ENCODE measurements at places on chromosomes 13 and 19.

GRCh38 chr19:51127755-51128154, 3.0 kb downstream of the SIGLEC9 start:
- DNase-seq = no peak

- DNase-seq = no peak
These were observed 13.5 kb upstream of the KCNN1 start for GRCh38 chr19:17953316-17953801.

DNA sequence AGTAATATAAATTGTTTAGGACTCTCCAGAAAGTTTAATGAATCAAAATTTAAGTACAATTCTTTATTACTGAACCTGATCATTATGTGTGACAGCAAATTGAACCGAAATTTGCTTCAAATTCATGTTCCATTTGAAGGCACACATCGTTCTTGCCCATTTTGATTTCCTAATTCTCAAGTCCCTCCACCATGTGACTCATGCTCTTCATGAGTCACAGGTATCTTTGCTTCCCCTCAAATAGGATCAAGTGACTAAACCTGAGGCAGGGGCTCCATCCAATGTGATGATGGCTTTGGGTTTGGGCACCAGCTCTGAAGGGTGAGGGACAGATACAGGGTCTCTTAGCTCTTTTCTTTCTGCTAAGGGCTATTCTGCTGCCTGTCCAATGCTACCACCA, 86.1 kb downstream of the THSD1 start:
- no peak for DNase-seq

- DNase-seq = no peak
These were observed 35.2 kb upstream of the CXCL17 start for GRCh38 chr19:42477933-42478332.

DNA sequence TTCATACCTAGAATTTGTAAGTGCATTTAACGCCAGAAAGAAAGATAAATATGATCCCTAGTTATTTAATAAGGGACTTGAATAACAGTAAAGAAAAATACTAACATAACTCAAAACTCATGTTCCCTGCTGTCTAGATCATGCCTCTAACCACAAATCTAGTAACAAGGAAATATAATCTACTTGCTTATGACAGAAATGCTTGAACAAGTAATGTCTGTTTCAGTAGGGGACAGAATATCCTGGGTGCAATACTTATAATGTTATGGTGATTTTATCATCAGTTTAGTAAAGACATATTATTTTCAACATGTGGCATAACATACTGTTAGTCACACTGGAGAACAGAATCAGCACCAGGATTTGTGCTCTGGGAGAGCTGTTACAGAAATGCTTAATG, 861.9 kb upstream of the SLITRK1 start:
- DNase-seq = no peak

DNA sequence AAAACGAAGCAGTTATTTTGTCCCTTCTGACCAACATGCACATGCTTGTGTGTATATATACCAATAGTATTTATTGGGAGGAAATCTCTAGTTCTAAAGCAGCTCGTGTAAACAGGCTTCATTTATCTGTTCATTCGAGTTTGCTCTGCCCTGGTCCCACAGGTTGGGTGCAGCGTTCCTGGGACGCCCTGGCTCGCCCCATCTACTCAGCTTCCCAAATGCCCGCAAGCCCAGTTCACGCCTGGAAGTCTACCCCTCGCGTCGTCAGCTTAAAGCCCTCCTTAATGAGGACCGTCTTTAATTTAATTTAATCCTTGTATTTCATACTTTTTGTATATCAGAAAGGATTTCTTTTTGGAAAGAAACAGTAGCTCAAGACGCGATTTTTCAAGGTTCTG, 604 bp downstream of the THSD1 start:
- no peak for DNase-seq

- DNase-seq = no peak
These were observed 9.5 kb upstream of the AMER2 start for GRCh38 chr13:25181597-25181996.

DNA sequence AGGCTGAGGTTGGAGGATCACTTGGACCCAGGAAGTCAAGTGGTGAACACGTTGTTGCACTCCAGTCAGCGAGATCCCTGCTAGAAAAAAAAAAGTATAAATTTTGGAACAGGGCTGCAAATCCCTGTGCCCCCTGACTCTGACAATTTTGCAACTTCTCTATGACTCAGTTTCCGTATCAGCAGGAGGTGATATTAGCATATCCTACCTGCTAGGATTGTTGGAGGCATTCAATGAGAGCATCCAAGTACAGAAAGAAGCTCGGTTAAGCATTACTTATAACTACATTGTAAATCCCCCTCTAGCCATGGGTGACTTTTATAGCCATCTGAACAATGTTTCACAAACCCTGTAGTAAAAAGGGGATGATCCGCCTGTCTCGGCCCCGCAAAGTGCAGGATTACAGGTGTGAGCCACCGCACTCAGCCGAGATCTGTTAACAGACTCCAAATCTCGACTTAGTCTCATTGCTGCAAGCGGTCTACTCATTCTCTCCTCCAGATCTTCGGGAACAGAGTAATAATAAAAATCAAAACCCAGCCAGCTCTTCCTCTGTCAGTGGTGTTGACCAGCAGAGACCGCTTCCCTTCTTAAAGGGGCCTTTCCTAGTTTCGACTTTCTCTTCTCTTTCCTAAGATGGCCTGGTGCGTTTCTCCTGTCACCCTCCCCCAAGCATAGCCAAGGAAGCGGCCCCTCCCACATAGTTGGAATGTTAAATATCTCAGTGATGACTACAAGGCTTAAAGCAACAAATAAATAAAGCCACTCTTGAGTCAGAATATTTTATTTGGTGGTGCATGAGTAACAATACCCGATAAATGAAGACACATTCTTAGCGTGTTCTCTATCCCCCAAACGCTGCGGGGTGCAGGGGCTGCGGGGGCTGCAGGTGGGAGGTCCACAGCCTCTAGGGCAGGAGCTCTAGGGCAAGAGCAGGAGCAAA, 10.3 kb upstream of the BICRA start:
- peak; percentile 87 for DNase-seq

DNA sequence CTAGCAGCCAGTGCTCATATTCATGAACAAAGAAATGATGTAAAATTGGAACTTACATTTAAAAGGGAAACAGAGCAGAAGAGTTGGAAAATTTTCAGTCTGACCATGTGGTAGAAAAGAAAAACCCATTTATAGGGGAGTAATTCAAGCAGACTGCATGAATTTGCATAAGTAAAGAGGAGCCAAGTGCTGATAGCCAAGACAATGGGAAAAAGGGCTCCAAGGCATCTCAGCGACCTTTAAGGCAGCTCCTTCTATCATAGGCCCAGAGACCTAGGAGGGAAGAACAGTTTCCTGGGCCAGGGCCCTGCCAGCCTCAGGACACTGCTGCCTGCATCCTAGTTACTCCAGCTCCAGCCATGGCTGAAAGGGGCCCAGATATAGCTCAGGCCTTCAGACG, 7.5 kb downstream of the DNAJC3 start:
- DNase-seq = no peak

GRCh38 chr13:29847501-29847983, 2.9 kb downstream of the UBL3 start:
- DNase-seq = peak; percentile 57

- no peak for DNase-seq
These were observed 629.1 kb downstream of the LIG4 start for GRCh38 chr13:107586216-107586615.

DNA sequence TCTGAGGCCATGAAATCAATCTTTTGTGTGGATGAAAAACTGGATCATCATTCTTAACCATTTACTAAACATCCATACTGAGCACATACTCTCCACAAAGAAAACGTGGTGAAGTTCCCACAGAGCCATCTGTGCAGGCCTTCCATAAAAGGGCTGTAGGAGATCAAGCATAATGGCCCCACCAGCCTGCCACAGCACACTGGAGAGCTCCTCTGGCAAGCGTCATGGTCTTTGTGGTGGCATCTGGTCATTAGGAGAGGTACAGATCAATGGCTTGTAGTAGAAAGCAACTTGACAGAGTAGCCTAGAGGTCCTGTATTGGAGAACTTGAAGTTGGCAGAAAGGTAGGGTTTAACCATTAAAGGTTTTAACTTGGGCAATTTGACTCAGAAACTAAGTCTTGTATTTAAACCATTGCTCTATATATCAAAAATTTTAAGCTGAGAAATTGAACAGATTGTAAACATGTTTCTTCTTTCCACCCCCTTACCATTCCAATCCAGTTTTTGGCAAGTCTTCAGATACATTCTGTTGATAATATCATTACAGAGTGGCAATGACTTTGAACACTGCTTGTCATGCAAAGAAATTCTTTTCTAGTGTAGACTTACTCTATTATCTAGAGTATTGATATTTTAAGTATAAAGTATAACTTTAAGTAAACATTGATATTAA, 128.3 kb downstream of the LMO7 start:
- no peak for DNase-seq

GRCh38 chr13:76829572-76830327, 56.5 kb downstream of the KCTD12 start:
- DNase-seq = no peak
